ENCODE measurements at places on chromosomes 1 and 21.
A peak's percentile ranks its signal among the peaks of the same experiment; 100 is the strongest.

DNA sequence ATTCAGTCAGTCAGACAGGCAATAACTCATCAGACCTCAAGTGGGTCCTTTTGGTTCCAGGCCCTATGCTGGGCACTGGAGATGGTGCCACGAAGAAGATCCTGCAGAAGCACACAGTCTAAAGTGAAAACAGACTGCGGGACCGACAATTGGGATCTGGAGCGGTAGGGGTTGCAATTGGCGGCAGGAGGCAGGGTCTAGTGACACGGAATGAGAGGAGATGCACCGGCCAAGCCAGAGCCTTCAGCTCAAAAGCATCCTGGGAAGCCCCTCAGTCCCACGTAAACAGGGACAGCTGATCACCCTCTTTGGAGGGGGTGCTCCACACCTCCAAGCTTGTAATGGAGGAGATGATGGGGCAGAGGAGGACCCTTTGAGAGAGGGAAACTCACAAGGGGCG, 56.2 kb downstream of the KLHDC7A start:
- DNase-seq, result no peak

DNA sequence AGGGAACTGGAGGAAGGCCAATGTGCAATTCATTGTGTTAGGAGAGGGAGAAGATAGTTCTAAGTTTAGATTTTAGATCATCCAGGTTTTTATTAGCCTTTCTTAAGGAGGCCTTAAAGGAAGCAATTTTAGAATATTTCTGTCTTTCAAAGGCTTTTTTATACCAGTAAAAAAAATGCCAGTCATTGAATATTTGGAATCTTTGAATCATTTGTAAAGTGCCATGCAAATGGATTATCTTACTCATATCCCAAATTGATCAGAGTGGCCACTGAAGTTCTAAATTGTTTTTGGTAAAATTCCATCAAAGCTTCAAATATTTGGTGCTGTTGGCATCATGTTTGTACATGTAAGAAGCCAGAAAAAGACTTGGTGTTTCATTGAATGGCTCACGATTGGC, 244.8 kb downstream of the RPS6KC1 start:
- no peak for DNase-seq

GRCh38 chr1:26190373-26190987, at the start of gene CATSPER4:
Gene CATSPER4 (plus strand): TSS chr1:26190602. CDS start chr1:26190628, 26 bp downstream.
- DNase-seq, result no peak

DNA sequence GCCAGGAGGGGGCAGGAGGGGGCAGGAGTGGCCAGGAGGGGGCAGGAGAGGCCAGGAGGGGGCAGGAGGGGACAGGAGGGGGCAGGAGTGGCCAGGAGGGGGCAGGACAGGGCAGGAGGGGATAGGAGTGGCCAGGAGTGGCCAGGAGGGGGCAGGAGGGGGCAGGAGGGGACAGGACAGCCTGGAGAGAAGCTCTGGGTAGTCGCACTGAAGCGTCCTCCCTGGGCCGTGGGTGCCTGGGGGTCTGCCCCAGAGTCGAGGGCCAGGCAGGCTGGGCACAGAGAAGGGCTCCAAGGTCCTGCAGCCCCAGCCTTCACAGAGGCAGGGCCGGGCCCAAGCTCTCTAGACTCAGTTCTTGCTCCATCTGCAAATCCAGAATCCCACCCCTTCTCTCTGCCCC, 22.9 kb downstream of the MEGF6 start:
- DNase-seq, result no peak

GRCh38 chr1:213698092-213698702, 289.6 kb upstream of the PROX1 start:
- no peak for DNase-seq

DNA sequence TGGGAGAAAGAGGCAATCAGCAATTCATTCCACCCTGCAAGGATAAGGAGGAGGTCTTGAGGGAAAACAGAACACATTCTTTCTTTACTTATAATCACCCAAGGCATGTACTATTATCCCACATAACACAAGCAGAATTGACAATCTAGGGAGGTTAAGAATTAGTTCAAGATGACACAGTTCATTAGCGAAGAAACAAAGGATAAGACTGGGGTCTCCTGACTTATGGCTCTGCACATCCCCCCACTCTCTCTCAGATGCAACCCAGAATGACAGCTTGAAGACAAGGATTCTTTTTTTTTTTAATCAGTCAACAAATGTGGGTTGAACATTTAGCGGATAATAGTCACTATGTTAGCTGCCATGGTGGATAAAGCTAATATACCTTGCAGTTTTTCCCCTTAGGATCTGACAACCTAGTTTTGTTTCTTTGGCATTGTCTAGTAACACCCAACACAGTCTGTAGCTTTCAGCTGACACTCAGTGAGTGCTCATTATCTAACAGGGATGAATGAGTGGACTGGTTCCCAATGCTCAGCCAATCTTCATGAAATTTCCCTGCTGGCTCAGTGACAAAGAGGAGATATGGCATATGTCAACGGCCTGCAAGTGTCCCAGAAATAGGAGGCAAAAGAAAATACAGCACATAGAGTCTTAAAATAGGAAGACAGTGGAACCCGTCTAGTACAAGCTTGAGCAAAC, 35.1 kb downstream of the RXRG start:
- no peak for DNase-seq

DNA sequence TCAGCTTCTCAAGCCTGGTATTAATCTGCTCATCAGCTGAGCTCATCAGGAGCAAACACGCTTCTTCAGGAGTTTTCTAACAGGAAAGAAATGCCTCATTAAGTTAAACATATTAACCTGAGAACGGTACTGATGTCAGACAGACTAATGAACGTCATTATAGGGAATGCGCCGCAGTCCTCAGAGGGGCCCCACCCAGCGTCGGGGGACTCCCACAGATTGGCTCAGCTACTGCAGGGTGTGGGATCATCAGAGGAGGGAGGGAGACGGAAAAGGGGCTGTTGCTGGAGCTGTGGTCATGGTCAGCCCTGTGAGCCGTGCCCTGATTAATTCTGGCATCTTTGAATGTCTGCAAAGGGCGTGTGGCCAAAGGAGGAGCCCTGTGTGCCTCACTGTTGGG, 348.5 kb downstream of the PTPRU start:
- no peak for DNase-seq

- no peak for DNase-seq
These were observed 41.1 kb downstream of the EPHA2 start for GRCh38 chr1:16114527-16115467.

DNA sequence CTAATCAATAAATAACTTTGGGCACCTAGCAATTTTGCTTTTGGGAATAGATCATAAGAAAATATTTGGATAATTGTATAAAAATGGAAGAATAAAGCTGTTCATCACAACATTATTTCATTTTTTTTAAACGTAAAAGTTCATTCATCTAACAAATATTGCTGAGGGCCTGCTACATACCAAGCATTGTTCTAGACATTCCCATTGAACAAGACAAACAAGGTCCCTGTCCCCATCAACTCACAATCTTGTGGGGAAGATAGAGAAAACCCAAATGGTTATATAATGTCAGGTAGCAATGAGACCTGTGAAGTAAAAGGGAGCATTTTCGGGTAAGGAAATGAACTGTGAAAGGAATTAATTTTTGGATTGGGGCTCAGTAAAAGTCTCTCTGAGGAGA, 54.0 kb upstream of the BEND5 start:
- no peak for DNase-seq

DNA sequence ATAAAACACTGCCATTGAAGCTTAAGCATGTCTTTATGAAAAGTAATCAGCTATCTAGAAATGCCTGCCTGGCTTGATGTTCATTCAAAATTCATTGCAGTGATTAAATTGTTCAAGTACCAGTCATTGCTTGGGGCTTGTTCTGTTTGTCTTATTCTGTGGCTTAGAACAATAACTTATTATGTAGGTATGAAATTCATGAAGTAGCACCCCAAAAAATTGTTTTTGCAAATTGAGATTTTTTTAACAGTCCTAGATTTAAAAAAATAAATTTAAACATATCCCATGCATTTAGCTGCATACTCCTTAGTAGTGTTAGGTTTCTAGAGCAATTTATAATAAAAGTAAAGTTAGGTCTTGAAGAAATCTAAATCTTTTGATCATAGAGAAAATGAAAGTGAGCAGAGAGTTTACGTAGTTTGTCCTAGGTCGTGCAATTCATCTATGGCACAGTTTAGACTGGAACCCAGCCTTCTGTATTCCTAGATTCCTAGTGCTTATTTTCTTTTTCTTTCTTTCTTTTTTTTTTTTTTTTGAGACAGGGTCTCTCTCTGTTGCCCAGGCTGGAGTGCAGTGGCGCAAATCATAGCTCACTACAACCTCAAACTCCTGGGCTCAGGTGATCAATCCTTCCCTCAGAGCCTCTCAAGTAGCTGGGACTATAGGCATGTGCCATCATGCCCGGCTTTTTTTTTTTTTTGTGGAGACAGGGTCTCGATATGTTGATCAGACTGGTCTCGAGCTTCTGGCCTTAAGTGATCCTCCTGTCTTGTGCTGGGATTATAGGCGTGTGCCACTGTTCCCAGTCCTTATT, 9.3 kb downstream of the MIER1 start:
- no peak for DNase-seq

DNA sequence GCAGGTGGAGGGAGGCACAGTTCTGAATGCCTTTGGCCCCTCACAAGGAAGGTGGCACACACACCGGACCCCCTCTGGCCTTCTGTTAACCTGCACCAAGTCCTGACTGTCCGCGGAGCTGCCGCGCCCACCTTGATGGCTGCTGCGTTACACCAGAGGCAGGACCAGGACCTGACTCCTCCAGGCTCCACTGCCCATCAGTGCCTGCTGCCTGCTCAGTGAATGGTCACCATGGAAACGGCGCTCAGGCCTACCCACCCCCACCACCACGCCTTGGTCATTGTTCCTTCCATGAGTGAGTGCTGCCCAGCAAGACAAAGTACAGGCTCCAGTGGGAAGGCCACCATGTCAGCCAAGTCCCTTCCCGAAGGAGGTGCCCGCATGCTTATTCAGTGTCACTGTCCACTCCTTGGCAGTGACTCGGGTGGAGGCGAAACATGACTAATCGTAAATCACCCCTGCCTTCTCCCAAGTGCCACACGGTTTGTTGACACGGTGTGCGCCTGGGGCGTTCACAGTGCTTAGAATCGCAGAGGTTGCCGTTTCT, 57.3 kb downstream of the SLC37A1 start:
- DNase-seq, result no peak

DNA sequence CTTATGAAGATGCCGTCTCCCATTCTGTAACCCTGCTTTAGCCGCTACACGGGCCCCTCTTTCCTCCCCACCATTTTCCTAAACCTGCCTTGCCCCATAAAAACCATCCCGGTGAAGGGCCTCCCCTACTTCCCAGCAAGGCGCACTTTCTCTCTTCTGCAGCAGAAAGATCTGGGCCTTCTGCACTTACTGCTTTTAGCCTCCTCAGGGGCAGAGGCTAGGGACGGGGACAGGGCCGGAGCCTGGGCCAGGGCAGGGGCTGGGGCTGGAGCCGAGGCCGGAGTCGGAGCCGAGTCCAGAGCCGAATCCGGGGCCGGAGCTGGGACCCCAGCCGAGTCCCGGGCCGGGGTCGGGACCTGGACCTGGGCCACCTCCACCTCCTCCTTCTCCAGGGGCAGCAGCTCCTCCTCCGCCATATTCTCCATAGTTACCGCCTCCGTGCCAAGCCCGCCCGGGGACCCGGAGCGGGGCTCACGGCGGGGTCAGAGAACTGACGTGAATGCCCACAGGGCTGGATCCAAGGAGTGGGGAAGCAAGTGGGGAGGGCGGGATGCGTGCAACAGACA, 382 bp downstream of the TRMT1L start:
- DNase-seq, result no peak

DNA sequence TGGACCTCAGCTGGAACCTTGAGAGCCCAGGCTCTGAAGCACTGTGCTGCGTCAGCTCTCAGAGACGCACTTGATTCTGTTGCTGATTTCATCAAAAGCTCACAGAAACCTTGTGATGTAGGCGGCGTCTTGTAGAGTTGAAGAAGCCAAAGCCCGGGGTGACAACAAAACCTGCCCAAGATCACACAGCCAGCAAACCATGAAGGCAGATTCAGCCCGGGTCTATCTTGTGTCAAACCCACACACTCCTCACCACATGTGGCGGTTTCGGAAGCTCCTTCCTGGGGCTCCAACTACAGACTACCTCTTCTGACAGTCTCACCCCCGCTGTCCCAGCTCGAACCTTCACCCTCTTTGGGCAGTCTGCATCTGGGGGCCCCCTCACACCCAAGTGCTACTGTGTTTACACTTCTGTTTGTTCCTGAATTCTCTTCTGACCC, 50.4 kb downstream of the TENT5C start:
- DNase-seq, result peak; percentile 58

- no peak for DNase-seq
These were observed 15.0 kb downstream of the CITED4 start for GRCh38 chr1:40847023-40847745.

GRCh38 chr1:40676501-40676900, 11.0 kb upstream of the RIMS3 start:
- DNase-seq, result no peak

DNA sequence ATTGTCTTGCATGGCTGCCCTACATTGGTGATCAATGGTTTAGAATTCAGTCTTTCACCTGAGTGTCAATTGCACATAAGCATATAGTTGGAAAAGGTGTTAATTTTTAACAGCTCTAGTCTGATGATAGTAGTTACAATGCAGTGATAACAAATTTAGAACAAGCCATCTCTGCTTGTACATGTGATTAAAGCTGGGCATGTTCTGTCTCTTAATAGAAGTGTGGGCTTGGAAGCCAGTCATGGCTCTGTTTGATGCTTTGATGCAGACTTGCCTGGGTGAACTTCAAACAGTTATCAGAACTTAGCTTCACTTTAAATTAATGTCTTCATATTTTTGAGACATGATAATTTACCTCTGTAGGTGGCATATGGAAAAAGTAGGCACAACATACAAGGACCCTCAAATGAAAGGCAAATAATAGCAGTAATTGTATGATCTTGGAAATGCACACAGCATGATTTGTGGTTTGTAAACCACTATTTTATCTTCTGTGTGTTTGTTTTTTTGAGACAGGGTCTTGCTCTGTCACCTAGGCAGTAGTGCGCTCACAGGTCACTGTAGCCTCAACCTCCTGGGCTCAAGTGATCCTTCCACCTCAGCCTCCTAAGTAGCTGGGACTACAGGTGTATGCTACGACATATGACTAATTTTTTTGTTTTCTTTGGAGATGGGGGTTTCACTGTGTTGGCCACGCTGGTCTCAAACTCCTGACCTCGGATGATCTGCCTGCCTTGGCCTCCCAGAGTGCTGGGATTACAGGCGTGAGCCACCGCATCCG, 3.8 kb downstream of the DDI2 start:
- DNase-seq, result no peak

- DNase-seq, result no peak
These were observed 10.9 kb downstream of the TNFRSF25 start for GRCh38 chr1:6454856-6455751.

DNA sequence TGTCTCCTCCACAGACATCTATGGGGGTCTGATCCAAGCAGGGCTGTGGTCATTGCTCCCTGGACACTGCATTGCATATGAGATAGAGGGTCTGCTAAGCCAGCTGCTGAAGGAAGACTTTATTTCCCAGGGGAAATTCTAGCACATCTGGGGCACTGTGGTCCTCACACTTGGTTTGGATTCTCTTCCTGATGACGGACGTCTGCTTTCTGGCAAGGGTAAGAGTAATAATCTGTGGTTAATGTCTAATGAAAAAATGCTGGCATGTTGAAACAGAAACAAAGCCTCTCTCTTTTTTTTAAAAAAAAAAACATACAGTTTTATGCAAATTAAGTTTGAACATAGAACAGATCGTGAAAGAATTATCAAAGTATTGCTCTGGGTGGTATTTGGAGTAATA, 553.9 kb downstream of the DPYD start:
- no peak for DNase-seq

- no peak for DNase-seq
These were observed 160.2 kb upstream of the FGGY start for GRCh38 chr1:59136541-59137275.
